Ovary (tissue), 10 donors: ENCODE measurements at places on chromosomes 12 and 14. TPM values are rescaled to one million over a fixed set of nuclear protein-coding genes. Genes with fewer than 3 reads are reported as not detected.

TMEM52B gene
- 0.69 TPM for total RNA-seq

DNA sequence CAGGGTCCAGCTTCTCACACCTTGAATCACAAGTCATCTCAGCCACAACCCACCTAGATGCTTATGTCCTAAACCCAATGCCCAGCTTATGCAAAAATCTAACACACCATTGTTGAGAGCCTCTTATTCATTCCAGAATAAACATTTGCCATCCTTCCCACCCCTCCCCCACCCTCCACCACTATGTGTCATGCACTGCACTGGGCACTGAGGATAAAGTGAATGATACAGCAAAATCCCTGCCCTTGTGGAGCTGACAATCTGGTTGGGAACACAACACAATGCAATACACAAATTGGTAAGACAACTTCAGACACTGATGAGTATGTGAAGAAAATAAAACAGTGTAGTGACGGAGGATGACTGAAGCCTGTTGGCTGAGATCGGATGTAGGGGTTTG lies 1.4 kb upstream of the GLTP start:
- H3K4me3 ChIP-seq: no peak overlapping the region
- no peak overlapping the region for H3K27ac ChIP-seq
- no peaks in the 10 kb centered on the region for H3K36me3 ChIP-seq
- H3K4me1 ChIP-seq: peaks cover 4% of the 10 kb centered on the region
- no peaks in the 10 kb centered on the region for H3K27me3 ChIP-seq

DNA sequence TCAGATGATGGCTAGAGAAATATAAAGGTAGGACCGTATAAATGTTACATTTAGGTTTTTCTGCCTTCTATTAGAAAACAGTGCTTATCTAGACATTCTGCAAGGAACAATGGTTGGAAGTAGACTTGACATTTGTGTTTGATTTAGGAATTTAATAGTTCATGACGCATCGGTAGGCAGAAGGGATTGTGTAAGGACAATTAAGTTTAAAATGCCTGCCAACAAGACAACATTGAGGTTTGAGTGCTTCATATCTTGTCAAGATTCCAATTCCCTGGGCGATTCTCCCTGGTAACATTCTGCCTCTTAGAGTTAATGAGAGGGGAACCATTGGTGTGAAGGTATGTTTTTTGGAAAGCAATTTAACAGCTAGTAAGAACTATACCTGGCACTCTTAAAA lies 186.8 kb upstream of the RBM19 start:
- H3K27ac ChIP-seq: no peak overlapping the region
- no peak for DNase-seq
- H3K4me1 ChIP-seq: no peaks in the 10 kb centered on the region

GRCh38 chr12:108317308-108318234 lies 21.5 kb downstream of the CMKLR1 start:
- H3K4me1 ChIP-seq: no peaks in the 10 kb centered on the region
- H3K27me3 ChIP-seq: no peaks in the 10 kb centered on the region
- no peak overlapping the region for H3K27ac ChIP-seq
- no peak for DNase-seq
- no peaks in the 10 kb centered on the region for H3K36me3 ChIP-seq

GRCh38 chr14:81429028-81429427 lies 28.9 kb upstream of the STON2 start:
- H3K36me3 ChIP-seq: no peaks in the 10 kb centered on the region
- H3K27me3 ChIP-seq: no peaks in the 10 kb centered on the region
- no peak for DNase-seq
- peaks cover 8% of the 10 kb centered on the region for H3K4me1 ChIP-seq
- H3K27ac ChIP-seq: no peak overlapping the region
